ENCODE measurements at places on chromosomes 1 and 21.

GRCh38 chr1:71413441-71414175, 332.8 kb upstream of the ZRANB2 start:
- DNase-seq = no peak

- DNase-seq = no peak
Measured at GRCh38 chr1:164163289-164163849, 395.6 kb upstream of the PBX1 start.

GRCh38 chr21:40257342-40257741, 390.1 kb downstream of the PCP4 start:
- no peak for DNase-seq

GRCh38 chr1:207903767-207904166, 7.2 kb downstream of the CD34 start:
- DNase-seq = no peak

GRCh38 chr1:165854101-165854845, 26.9 kb downstream of the UCK2 start:
- no peak for DNase-seq

DNA sequence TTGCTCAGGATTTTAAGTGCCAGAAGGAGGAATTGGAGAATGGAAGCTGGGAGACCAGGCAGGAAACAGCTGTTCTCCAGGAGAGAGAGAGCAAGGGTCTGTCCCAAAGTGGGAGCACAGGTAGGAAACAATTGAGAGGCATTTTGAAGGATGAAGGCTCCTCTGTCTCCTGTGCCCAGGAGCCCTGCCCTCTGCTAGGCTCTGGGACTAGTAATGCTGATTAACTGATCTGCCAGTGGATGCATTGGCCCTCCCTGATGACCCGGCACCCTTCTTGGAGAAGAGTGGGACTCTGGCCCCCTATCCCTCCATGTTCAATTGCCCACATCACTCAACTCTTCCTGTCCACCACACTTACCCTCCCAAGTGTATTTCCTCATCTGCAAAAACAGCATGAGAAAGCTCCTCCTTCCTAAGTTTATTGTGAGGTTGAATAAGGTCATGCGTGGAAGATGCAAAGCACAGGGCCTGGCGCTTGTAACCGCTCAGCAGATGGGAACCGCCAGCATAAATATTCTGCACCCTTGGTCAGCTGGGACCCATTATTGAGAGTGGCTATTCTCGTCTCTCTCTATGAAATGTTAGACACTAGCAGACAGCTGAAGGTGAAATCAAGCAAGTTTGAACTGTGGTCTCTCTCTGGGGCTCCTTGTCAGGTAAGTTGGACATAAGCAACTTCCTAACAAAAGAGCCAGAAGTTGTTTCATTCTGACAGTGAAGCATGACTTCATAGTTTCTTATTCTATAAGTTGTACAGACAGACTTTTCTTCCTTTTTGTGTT, 63.0 kb upstream of the ANGPTL1 start:
- no peak for DNase-seq
